Erythroblast (primary cell): ENCODE measurements at places on chromosomes 5 and 9.

- DNase-seq: peak; percentile 13
Measured at GRCh38 chr5:169765176-169765996, 128.3 kb downstream of the DOCK2 start.

DNA sequence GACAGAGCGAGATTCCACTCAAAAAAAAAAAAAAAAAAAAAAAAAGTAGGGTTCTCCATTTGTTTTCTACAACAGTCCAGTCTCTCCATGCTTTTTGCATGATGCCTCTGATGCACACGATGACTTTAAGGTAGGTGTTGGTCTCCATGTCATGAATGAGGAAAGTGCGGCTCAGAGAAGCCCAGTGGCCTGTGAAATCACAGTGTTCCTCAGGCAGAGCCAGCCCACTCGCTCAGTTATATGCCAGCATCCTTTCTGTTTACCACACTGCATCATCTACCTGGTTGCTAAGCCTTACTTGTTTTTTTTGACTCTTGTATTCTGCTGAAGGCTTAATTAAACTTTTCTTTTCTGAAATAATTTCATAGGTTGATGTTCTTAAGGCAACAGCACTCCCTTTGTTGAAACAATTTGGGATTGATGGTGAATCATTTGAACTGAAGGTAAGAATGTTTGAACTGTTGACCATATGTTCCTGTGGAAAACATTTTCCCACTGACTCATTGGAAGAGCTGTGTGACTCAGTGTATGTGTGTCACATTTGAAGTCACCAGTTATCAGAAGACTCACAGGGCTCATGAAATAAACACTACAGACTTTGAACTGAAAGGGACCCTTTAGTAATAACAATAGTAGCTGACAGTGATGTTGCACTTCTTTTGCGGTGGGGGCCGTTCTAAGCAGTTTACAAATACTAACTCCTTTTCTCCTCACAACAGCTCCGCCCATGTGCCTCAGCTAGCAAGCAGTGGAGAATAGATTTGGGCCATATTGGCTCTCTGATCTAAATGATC, 40.2 kb downstream of the RCL1 start:
- peak; percentile 64 for DNase-seq

DNA sequence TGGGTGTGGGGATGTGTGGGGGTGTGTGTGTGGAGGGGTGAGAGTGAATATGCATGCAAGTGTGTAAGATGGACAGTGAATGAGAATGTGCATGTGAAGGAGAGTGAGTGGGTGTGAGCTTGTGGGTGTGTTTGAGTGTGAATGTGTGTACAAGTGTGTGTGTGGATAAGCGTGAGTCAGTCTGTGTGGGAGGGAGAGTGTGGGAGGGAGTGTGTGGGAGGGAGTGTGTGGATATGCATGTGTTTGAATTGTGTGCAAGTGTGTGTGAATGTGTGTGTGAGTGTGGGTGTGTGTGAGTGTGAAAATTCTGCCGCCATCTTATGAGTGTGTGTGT, 3.7 kb upstream of the SCGB3A1 start:
- no peak for DNase-seq

DNA sequence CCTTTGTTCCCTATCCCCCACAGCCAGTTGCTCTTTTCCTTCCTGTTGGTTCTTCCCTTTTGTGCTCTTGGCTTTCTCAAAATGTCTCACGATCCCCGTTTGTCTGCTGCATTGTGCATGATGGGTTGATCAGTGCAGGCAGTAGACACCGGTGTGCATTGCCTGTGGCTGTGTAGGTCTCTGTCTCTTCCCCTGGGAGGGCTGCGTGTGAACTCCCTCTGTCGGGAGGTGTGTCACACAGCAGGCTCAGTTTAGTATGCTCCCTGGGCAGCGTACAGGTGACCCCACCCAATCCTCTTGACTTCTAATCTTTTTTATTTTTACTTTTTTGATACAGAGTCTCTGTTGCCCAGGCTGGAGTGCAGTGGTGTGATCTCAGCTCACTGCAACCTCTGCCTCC, 265.3 kb downstream of the FSTL4 start:
- no peak for DNase-seq

- DNase-seq: no peak
Measured at GRCh38 chr5:12095808-12096281, 191.6 kb upstream of the CTNND2 start.

DNA sequence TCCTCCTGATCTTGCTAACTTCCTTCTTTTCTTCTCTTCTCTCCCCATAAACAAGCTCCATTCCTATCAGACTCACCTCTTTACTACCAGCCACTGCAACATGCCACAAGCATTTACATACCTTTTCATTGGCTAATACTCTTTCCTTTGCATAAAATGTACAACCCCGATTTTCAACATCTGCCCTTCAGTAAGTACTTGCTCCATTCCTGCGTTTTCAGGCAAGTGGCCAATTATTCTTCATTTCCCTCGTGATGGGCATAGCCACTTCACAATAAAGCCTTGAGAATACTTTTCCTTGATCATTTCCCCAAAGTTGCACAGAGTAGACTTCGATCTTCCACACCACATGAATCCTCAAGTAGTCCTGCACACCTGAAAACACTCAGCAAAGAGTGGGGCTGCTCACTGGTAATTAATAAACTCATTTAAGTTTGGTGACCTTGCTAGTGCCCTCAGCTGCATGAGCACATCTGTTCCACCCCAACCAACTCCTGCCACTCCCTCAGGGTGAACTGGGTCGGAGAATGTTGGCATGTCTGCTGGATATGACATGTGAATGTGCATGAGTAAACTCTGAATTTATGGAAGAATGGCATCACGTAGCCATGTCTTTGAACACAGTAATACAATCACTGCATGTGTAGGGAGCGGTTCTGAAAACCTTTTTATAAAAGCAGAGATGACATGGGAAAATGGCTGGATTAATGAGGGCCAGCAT, 535.8 kb downstream of the SEMA5A start:
- DNase-seq: no peak
